ENCODE measurements at places on chromosomes 12 and 14.

GRCh38 chr12:89401433-89402058 is 49.2 kb upstream of the DUSP6 start:
- DNase-seq = no peak

DNA sequence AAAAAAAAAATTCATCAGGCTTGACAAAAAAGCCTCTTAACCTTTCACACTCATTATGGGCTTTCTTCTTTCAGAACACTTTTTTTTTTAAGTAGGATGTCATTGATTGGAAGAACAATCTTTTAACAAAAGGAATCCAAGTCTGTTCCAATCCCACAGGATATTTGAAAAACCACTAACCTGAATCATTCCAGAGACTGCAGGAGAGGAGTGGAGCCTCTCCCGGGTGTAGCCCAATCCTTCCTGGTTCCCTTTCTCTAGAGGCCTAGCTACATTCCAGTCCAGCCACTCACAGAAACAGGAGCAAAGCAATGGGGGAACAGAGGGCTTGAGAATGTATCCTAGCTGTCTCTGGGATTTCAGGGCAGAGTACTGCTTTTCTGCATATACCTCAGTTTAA is 4.3 kb downstream of the MFAP5 start:
- no peak for DNase-seq

DNA sequence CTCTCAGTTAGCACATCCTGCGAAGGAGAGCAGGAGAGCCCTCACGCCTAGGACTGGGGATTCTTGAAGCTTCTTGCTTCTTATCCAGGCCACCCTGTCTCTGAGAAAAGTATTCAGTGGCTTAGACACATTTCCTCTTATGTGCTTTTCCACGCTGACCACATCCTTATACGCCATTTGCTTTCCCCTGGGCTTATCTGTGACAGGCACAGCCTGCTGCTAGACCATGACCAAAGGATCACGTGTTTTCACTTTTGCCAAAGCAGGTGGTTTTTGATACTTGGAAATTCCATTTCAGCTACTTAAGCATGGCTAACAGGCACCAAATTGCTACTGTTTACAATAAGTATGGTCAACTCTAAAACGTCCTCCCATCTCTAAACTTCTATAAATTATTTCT is 587.4 kb downstream of the AACS start:
- no peak for DNase-seq

DNA sequence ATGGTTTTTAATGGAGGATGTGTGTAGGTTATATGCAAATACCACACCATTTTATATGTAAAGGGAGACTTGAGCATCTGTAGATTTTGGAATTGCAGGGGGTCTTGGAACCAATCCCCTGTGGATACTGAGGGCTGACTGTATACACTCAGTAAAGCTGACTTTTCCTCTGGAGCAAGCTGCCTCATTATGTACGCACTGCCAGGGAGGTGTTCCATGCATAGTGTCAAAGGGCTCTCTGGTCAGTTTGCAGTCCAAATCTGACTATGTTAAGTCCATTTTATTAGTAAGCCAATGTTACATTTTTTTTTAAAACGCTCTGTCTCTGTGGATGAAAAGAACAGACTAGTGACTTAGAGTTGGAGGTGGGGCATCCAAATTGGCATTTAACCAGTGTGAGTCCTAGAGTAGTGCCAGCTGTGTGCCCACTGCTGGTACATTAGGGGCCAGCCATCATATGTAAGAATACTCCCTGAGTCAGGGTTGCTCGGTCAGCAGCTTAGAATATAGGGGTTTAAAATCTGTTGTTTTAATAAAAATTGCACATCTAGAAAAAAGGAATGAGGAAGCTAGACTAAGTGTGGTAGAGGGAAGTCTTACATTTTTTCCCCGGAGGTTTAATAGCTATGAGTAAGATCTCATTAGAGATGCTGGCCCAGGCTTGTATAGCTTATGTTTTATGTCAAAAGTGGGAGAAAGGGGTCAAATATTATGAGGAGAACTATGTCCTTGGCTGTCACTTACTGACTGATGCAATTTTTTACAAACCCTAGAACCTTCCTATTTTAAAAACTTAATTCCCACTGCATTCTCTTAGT is 87.0 kb downstream of the TESC start:
- no peak for DNase-seq

GRCh38 chr12:128510511-128510910 is 243.5 kb downstream of the TMEM132C start:
- DNase-seq = no peak

- DNase-seq = no peak
Measured at GRCh38 chr12:31236998-31237637, 88.8 kb downstream of the SINHCAF start.

- no peak for DNase-seq
Measured at GRCh38 chr14:94408546-94409095, 20.2 kb upstream of the SERPINA1 start.

GRCh38 chr12:132154941-132155770 is 10.9 kb downstream of the NOC4L start:
- no peak for DNase-seq

All from RKO (cell line).